Activated T-cell treated with anti-CD3 and anti-CD28 coated beads for 1 hour (primary cell): ENCODE measurements at places on chromosomes 3 and 15.

DNA sequence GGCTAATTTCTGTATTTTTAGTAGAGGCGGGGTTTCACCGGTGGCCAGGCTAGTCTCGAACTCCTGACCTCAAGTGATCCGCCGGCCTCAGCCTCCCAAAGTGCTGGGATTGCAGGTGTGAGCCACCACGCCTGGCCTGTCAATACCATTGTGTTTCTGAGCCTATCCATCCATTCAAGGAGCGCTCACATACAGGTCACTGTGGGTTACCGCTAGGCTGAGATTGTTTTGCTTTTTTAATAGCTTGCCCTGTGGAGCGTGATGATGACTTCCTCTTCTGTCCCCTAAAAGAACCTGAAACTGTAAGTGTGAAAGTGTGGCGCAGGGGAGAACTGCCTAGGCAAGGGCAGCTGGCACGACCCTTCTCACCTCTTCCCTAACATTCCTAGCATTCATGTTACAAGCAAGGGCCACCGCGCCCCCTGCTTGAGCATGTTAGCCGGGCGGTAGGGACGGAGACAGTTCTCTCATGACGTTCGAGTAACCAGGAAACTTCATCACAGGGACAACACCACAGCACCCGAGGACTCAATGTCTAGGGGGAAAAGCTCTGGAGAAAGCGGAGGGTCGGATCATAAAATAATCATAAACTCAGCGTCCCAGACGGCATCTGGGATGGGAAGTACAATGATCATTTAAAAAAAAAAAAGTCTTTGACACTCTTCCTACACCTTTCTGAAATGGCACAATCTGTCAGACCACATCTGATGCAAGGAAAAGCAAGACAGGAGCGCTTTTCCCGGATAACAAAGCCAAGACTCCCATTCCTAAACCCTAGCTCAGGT is 790 bp downstream of the LAMP3 start:
- DNase-seq = no peak

- DNase-seq = no peak
These were observed 7.7 kb upstream of the ACTC1 start for GRCh38 chr15:34802803-34803750.

DNA sequence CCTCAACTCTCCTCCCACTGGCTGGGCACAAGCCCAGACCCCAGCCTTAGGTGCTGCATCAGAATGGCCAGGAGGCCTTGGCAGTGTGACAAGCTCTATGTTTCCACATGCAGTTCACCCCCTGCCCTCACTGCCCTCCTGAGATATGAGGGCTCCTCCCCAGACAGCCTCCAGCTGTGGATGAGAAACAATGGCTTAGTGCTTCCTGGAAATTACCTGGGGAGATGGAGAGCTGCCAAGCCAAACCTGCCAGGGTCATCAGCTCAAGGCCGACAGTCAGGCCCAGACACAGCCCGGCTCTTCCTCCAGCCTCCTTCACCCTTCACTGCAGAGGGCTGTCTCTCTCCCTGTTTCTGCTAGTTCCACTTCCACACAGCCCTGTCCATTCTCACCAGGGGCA is 76.3 kb downstream of the MYLK start:
- DNase-seq = no peak

- no peak for DNase-seq
These were observed 27.5 kb upstream of the ACKR4 start for GRCh38 chr3:132569580-132569979.

DNA sequence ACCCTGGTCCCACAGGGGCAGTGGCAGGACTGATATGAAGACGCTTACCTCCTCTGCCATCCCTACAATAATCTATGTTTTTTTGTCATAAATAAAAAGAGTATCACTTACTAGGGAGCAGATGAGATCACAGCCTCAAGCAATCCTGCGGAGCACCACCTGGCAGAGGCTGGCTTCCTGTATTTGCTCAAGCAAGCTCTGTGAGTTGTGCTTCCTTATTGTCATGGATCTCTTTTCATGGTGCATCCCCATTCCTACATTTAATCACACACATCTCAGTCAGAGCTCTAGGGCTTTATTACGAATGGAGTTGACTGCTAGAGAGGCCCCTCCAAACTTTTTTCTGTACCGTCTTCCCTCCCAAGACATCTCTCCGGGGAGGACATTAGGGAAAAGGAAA is 186.0 kb downstream of the UBE2E2 start:
- no peak for DNase-seq

- no peak for DNase-seq
These were observed 46.8 kb downstream of the PDHB start for GRCh38 chr3:58386626-58387365.

GRCh38 chr3:25520926-25521559 is 93.0 kb downstream of the RARB start:
- no peak for DNase-seq
